ENCODE measurements at places on chromosomes 3 and 15. TPM values are rescaled to one million over a fixed set of nuclear protein-coding genes. Genes with fewer than 3 reads are reported as not detected.

RBP2 gene
- total RNA-seq, result not detected

LRRC31 gene
- total RNA-seq, result not detected

DNA sequence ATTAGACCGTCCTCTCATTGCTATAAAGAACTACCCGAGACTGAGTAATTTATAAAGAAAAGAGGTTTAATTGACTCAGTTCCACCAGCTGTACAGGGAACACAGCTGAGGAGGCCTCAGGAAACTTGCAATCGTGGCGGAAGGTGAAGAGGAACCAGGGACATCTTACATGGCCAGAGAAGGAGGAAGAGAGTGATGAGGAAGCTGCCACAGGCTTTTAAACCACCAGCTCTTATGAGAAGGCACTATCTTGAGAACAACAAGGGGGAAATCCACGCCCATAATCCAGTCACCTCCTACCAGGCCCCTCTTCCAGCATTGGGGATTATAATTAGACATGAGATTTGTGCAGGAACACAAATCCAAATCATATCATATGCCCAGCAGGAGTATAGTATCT is 138.5 kb downstream of the ALCAM start:
- H3K27me3 ChIP-seq, result no peaks in the 10 kb centered on the region
- H3K27ac ChIP-seq, result no peak overlapping the region
- H3K36me3 ChIP-seq, result no peaks in the 10 kb centered on the region
- DNase-seq, result no peak
- no peak overlapping the region for H3K4me3 ChIP-seq

DNA sequence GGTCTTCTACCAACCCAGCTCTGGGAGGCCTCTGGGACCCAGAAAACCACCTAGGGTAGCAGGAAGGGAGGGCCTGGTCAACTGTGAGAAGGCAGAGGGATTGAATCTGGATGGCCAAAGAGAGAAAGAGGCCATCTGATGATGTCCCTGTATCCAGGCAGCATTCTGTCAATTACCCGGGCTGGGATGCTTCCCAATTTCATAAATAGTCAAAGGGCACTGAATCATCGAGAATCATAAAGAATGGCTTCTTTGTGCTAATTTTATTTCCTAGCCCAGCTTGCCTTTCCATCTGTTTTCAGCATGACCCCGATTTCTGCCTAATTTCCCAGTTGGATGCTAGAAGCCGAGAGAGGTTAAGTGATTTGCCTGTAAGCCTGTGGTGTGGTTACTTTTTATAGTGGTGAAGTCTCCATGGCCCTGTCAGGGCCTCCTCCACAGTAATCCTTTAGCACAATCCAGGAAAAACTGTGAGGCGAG is 129.2 kb downstream of the FAM43A start:
- DNase-seq, result no peak
- H3K27ac ChIP-seq, result no peak overlapping the region
- no peaks in the 10 kb centered on the region for H3K36me3 ChIP-seq
- H3K27me3 ChIP-seq, result no peaks in the 10 kb centered on the region
- H3K4me3 ChIP-seq, result no peak overlapping the region

Data from activated naive CD8-positive, alpha-beta T cell treated with anti-CD3 and anti-CD28 coated beads for 36 hours (primary cell).